ENCODE measurements at places on chromosomes 3 and 15.

DNA sequence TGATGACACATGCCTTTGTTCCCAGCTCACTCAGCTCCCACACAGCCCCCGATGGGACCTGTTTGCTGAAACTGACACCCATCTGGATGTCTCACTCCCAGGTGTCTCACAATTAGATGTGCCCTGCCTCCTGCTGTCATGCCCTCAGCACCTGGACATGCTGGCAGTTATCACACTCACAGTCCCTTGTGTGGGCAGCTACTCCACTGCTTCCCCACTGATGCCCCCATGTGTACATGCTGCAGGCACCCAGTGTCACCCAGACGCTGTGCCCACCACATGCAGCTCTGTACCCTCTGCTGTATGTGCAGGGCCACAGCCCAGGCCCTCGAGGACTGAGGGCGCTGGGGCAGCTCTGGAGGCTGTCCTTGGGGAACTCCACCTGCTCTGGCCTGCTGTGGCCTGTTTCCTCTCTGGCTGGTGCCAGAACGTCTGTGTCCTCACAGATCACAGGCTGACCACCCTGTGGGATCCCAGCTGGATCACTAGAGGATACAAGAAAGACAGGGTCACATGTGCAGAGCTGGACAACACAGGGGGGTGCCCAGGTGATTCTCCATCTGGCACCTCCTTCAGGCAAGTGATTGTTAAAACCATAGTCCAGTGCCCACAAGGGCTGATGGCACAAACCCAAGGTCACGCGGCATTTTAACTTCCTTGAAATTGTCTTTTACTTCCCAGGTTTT, 14.0 kb downstream of the C3orf22 start:
- ATAC-seq, result no peak

- no peak for ATAC-seq
Observed at GRCh38 chr15:75659928-75660645, 12.4 kb downstream of the SNX33 start.

GRCh38 chr3:174342941-174343501, 516.1 kb upstream of the NAALADL2 start:
- ATAC-seq, result no peak

GRCh38 chr15:86373147-86373546, 293.5 kb downstream of the AGBL1 start:
- no peak for ATAC-seq

- peak; percentile 84 for ATAC-seq
Observed at GRCh38 chr3:184598574-184598927, 37.0 kb downstream of the EPHB3 start.

- no peak for ATAC-seq
Observed at GRCh38 chr15:22989576-22990477, 9.7 kb upstream of the CYFIP1 start.

Data from SK-N-SH treated with all-trans-retinoic acid at 6 μM for 48 hours (cell line).